Left ventricle myocardium superior (tissue), 1 donor: ENCODE measurements at places on chromosomes 7 and 10. TPM values are rescaled to one million over a fixed set of nuclear protein-coding genes. Genes with fewer than 3 reads are reported as not detected.

DNA sequence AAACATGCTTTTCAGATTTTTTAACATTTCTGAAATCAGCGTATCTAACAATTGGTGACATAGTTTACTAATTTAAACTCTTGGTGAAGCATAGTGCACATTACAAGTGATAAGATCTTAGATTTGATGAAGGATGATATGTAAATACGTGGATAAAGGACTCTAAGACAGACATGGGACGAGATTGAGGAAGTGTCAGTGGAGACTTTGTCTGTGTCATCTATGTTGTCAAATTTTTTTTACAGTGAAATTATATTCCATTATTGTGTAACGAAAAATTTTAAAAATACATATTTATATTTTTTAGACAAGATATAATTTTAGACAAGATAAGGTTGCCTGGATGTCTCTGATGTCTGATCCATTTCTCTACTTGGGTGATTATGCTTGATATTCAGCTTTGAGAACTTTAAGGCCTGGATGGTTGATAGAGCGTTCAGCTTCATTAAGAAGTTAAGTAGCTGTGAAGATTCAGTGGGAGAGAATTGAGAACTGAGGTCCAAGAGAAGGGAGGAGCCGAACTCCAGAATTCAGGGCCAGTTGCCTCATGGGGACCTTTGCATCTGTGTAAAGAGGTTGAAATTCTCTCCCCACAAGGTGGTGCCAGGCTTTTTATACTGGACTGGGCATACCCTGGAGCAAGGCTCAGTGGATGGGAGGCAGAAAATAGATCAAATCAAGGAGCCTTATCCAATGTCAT is 62.7 kb downstream of the KAT6B start:
- no peak for DNase-seq

GRCh38 chr10:98074315-98074911 is 44.0 kb upstream of the CRTAC1 start:
- peak; percentile 36 for DNase-seq

DNA sequence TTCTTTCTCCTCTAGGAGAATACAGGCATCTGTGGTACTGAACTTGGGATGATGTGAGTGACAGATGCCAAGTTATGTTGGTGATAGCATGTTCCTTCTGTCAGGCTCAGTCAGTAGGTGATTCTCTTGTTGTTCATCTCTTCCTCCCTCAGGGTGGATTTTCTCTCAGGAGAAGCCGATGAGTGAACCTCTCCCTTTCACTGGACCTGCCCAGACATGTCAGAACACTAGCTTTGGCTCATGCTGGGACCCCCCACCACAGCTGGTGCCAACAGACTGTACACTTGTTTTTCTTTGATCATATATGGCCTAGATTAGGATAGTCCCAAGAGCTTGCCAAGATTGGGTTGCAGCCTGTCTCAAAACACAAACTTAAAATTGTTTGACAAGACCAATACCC is 129.4 kb downstream of the BMPER start:
- no peak for DNase-seq

DRGX gene
- not detected for total RNA-seq

- no peak for DNase-seq
Measured at GRCh38 chr10:127937069-127937468, 30.2 kb downstream of the PTPRE start.

LIPK gene
- total RNA-seq = not detected

GRCh38 chr7:120864141-120864900 is 6.4 kb upstream of the TSPAN12 start:
- DNase-seq = no peak

PRKRIP1 gene
- 11.8 TPM for total RNA-seq

ZC3HAV1L gene
- total RNA-seq = 3.1 TPM

GRCh38 chr10:45104674-45105073 is 104.0 kb downstream of the ZNF22 start:
- DNase-seq = no peak

KEL gene
- total RNA-seq = 0.27 TPM

SPDYE2 gene
- not detected for total RNA-seq

DNA sequence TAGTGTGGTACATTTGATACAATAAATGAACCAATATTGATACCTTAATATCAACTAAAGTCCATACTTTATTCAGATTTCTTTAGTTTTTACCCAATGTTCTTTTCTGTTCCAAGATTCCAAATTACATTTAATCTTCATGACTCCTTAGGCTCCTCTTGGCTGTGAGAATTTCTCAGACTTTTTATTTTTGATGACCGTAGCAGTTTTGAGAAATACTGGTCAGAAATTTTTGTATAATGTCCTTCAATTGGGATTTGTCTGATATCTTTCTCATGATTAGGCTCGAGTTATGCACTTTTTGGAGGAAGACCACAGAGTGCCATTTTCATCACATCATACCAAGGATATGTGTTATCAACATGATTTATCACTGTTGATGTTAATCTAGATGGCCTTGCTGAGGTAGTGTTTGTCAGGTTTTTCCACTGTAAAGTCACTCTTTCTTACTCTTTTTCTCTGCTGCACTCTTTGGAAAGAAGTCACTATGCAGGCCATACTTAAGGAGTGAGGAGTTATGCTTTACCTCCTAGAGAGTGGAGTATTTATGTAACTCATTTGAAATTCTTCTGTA is 12.9 kb upstream of the ENTPD1 start:
- DNase-seq = no peak

TRIM73 gene
- total RNA-seq = 1.3 TPM

AGMO gene
- total RNA-seq = 0.32 TPM

CASP7 gene
- total RNA-seq = 15.5 TPM

- DNase-seq = no peak
Measured at GRCh38 chr7:46939558-46939957, 642.4 kb downstream of the TNS3 start.

GRCh38 chr10:30736685-30737232 is 107.2 kb upstream of the LYZL2 start:
- DNase-seq = no peak

DNA sequence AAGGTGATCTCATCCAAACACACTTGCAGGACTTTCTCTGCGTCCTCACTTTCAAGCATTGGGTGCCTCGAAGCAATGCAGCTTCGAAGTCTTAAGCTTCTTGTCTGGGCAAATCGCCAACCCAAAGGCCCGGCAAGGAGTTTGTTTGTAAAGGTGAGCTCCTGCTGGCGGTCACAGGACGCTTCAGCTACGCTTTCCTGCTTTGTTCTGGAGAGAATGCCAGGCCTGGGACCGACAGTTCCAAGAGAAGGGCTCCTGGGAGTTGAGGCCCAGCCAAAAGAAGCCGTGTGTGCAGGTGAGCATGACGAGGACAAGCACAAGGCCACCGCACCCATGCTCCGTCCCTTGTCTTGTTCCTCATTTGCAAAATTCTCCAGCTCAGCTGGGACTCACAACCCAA is 106.6 kb upstream of the DOCK1 start:
- DNase-seq = no peak

PNLIPRP3 gene
- not detected for total RNA-seq

CAMK2B gene
- 98.4 TPM for total RNA-seq

DNA sequence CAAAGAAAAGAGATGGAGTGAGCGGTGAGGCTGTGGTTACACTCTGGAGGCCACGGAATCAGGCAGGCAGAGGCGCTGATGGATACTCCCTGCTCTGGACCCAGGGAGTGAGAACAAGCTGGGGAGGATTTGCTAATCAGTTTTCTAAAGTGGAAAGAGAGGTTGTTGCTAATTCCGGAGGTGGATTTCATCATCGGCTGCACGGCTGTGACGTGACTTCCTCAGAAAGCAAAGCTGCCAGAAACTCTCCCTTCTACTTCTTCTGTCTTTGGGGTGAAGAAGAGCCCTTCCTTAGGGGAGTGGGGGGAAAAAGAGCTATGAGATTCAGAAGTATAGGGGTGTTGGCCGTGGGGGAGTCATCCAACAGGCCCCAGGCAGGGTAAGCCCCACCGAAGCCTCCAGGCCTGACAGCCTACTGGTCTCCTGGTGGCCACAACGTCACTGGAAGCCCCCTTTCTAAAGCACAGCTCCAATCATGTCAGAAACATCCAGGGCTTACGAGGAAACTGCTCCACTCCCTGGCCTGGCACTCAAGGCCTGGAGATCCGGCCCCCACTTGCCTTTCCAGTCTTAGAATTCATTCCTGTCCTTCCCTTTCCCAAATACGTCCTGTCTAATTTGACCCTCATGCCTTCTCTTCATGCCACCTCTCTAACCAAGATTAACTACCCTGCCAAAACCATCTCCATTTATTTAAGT is 114.5 kb downstream of the HIP1 start:
- peak; percentile 65 for DNase-seq

DNA sequence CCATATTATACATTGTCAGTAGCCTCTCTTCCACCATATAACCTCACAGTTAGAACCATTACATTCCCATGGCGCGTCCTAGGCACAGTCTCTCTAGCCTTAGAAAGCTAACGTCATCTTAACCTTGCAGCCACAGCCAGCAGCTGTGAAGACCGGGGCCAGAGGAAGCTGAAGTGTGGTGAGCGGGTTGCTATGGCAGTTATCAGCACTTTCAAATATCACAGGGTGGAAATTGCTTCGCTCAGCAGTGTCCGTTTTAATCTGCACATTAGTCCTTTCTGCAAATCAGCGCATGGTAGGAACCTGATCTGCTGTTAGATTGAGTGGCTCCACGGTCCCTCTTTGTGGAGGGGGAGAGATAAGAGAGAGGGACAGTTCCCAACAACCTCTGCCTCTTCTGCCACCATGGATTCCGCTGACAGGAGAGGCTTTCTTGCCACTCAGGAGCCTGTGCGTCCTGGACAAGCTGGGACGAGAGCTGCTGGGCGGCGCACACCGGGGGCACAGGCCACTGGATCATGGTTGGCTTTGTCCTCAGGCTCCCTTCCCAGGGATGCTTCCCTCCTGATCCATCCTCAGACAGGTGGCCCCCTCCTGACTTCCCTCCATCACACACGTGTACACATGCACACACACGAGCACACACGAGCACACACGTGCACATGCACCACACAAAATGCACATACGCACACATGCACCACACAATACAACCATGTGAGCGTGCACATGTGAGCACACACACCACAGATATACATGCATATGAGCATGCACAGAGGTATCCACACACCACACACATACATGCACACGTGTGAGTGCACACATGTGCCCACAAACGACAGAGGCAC is 93.8 kb downstream of the WDR37 start:
- peak; percentile 52 for DNase-seq

GRCh38 chr7:47349401-47349800 is 232.5 kb downstream of the TNS3 start:
- DNase-seq = no peak

GRCh38 chr10:66204838-66205237 is 721.0 kb upstream of the LRRTM3 start:
- DNase-seq = no peak

- DNase-seq = no peak
Measured at GRCh38 chr10:60495338-60496055, 105.8 kb upstream of the ANK3 start.

- DNase-seq = peak; percentile 49
Measured at GRCh38 chr7:64559206-64559605, 3.7 kb downstream of the ZNF680 start.

DNA sequence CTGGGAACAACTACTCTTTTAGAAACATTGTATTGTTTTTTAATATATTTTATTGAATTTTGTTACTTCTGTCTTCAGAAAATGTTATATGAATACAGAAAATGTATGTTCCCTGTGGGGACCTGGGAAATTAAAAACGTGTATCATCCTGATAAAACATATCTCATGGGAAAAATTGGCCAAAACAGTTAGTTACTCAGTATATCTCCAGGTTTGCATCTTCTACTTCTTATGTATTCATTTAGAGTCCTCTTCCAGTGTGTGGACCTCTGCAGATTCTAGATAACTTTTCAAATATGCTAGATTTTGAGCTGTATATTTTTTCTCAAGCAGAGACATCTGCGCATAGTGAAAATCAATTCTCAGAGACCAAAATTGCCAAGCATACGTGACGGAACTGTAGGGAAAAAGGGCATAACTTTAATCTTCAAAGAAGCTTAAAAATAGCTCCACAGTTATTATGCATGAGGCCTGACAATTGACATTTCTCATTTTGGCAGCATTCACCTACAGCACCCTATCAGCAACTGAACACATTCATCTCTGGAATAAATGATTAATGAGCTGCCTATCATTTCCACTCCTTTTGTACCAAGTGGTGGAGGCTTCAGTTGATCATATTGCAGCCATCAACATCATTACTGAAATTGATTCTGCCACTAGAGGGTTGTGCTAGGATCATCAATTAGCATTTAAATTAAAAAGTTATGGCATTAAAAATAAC is 26.4 kb upstream of the UMAD1 start:
- no peak for DNase-seq

ADCY1 gene
- total RNA-seq = 8.9 TPM

GRCh38 chr7:139264220-139264619 is 33.2 kb downstream of the UBN2 start:
- no peak for DNase-seq

- no peak for DNase-seq
Measured at GRCh38 chr7:137904833-137905232, 58.1 kb upstream of the DGKI start.

LIPN gene
- total RNA-seq = 0.22 TPM

- no peak for DNase-seq
Measured at GRCh38 chr7:95897557-95898251, 125.3 kb downstream of the DYNC1I1 start.

DNA sequence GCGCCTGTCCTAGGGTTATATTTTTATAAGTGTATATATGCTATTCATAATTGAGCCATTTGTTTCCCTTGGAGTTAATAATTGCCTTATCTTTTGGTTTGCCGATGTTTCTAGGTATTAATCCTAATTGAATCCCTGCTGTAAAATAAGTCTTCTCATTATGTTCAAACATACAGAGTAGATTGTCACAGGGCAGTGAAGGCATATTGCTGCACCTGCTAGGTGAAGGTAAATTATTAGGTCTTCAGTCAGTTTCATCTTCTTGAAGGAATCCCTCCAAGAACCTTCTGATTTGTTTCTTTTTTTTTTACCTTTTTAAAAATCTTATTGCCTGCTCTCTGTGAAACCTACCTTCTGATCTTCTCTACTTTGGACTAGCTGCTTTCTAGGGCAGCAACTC is 17.9 kb upstream of the AGFG2 start:
- no peak for DNase-seq

CFAP70 gene
- 1.7 TPM for total RNA-seq

- DNase-seq = no peak
Measured at GRCh38 chr7:92691578-92691977, 101.4 kb upstream of the FAM133B start.

- no peak for DNase-seq
Measured at GRCh38 chr7:41219276-41219675, 483.6 kb downstream of the INHBA start.

CRHR2 gene
- 0.22 TPM for total RNA-seq

NRCAM gene
- total RNA-seq = 0.62 TPM

GRCh38 chr7:24722386-24723177 is 34.7 kb downstream of the GSDME start:
- no peak for DNase-seq

MGAM2 gene
- total RNA-seq = 0.07 TPM
